ENCODE measurements at places on chromosomes 1 and 21. TPM values are rescaled to one million over a fixed set of nuclear protein-coding genes. Genes with fewer than 3 reads are reported as not detected.

DNA sequence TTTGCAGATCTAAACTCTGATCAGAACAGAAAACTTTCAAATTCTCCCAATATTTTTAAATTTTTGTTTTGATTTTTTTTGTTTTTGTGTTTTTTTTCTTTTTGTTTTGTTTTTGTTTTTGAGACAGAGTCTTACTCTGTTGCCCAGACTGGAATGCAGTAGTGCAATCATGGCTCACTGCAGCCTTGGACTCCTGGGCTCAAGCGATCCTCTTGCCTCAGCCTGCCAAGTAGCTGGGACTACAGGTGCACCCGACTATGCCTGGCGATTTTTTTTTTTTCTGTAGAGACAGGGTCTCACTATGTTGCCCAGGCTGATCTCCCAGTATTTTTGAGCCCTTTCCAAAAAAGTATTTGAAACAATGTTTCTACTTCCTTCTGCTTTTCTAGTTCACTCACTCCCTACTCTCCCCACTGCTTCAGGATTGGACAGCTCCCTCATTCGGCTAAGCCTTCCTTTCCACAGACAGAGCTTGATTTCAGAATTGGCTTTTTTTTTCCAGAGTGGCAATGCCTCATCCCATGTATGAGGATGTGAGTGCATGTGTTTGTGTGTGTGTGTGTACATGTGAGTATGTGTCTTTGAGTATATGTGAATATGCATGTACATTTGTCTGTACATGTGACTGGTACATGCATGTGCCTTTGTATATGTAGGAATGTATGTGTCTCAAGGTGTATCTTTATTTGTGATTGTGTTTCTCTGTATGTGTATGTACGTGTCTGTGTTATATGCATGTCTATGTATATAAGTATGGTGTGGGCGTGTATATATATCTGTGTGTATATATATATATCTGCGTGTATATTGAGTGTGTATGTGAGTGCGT is 11.9 kb downstream of the LHX4 start:
- DNase-seq, result no peak

- DNase-seq, result no peak
These were observed 13.2 kb downstream of the TMCO1 start for GRCh38 chr1:165755393-165756010.

DNA sequence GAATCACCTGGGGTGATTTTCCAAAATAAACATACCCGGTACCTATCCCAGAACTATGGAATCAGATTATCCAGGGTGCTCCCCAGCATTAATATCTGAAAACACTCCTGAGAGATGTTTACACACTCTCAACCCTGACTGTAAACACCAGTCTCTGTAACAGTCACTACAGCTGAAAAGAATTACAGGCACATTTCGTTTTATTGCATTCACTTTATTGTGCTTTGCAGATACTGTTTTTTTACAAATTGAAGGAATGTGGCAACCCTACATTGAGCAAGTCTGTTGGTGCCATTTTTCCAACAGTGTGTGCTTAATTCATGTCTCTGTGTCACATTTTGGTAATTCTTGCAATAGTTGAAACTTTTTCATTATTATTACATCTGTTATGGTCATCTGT is 31.8 kb downstream of the HSF2BP start:
- no peak for DNase-seq

GRCh38 chr21:39209334-39209688 is 26.1 kb upstream of the PSMG1 start:
- DNase-seq, result no peak

DNA sequence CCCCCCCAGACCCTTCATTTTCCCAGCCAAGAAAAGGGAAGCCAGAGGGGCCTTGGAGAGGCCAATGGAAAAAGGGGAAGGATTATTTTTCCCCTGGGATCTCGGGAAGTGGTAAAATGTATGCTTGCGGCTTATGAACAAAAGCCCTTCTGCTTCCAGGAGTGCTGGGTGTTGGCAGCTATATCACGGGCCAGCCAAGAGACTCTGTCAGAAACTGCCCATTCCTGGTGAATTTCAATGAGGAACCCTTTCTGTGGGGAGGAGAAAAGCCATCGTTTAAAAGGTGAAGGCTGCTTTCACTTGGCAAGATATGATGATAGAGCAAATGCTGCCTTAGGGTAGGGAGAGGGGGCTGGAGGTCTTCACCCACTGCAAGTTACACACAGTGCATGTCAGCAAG is 69.7 kb upstream of the ZC3H12A start:
- no peak for DNase-seq

- no peak for DNase-seq
These were observed 99.9 kb downstream of the WDR4 start for GRCh38 chr21:42779431-42779861.

DNA sequence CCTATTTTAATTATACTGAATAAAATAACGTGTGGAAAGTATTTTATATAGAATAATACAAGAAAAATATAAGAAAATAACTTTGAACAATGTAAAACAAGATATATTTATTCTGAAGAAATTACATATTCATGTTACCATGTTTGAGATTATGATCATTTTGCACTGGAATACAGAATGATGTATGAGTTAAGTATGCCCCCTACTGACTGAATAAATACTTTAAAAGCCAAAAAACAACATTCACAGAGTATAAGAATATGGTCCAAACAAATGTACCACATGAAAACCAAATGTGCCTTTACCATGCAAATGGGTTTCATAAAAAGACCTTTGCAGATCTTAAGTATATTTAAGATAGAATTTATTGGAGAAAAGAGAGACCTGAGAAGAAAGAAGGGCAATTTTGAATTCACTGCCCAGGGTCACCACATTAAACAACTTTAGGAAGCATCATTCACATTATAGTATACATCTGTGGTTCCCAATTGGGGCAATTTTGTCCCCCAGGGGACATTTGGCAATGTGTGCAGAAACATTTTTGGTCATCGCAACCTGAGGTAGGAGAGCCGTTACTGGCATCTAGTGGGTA is 136.6 kb upstream of the GFI1 start:
- DNase-seq, result peak; percentile 18

DNA sequence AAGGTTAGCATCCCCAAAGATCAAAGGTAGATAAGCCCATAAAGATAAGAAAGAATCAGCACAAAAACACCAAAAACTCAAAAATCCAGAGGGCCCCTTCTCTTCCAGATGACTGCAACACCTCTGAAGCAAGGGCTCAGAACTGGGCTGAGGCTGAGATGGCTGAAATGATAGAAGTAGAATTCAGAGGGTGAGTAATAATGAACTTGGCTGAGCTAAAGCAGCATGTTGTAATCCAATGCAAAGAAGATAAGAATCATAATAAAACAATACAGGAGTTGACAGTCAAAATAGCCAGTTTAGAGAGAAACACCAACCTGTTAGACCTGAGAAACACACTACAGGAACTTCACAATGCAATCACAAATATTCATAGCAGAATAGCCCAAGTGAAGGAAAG is 406.9 kb upstream of the CXADR start:
- no peak for DNase-seq

The TMEM125 gene
- total RNA-seq, result 26.3 TPM

The DPYD gene
- 37.9 TPM for total RNA-seq

The MYCL gene
- 6.6 TPM for total RNA-seq
